Urinary bladder (tissue), 4 donors: ENCODE measurements at places on chromosomes 2 and 18. TPM values are rescaled to one million over a fixed set of nuclear protein-coding genes. Genes with fewer than 3 reads are reported as not detected.

- DNase-seq: no peak
Measured at GRCh38 chr2:73728711-73729110, 8.4 kb downstream of the TPRKB start.

DNA sequence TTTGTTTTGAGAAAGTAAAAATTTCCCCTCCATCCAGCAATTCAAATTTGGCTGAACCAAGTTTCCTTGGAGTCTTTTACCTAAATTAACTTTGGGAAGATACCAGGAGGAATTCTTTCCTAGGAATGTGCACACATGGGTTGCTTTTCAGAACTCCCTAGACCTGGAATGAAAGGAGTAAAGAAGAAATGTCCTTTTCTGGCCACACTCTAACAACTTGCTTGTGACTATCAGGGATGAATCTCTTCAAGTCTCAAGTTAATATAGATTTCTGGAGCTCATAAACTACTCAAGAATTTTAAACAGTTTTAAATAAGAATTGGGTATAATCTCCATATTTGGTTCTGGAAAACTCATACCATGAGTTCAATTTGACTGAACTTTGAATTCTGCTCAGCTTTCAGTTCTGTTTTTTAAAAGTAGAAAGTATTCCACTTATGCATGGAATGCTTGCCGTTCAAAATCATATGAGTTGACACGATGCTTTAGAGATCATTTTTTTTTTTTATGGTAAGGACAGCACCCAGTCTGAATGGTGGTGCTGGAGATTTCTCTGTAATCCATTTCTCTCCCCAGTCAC lies 7.7 kb downstream of the RASGRP3 start:
- no peak for DNase-seq

DNA sequence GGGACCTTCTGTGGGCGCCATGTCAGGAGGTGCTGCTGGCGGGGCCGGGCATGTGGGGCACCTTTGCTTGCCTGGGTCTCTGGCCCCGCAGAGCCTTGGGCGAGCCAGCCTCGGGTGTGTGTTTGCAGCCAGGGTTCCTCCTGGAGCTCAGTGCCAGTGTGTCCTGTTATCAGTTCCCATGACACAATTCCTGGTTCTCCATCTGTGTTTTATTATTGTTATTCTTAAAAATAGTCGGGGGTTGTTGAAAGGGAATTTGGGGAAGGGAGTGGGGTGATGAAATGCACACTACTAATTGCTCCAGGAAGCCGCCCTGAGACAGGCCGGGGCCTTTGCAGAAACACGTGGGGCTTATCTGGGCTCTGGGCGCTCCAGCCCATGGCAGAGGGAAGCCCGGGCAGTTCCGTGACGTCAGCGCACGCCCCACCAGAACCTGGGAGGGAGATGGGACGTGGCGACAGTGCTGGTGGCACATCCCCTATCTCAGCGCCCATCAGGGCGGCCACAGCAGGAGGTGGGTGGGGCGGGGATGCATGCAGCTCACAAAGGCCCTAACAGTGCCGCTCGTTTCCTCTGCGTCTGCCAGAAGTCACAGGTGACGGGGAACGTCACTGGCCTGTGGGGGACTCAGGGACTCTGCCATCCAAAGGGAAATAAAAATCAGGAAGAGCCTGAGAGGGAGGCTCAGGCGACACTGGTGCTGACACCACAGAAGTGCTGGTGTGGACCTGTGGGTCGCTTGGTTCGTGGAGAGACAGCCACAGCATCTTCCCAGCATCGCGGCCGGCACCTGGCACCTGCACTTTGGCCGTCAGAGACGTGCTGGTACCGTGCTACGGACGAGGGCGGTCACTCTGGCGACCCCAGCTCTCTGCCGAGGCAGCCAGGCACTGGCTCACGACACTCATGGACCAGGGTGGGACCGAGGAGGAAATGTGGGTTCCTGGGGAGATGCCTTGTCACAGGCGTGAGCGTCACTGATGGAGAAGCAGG lies 131.0 kb downstream of the NFATC1 start:
- no peak for DNase-seq

- no peak for DNase-seq
Measured at GRCh38 chr2:167721593-167721992, 525.8 kb downstream of the STK39 start.

- DNase-seq: no peak
Measured at GRCh38 chr18:6917072-6917471, 187.6 kb downstream of the ARHGAP28 start.

- no peak for DNase-seq
Measured at GRCh38 chr2:9052821-9053533, 49.5 kb upstream of the MBOAT2 start.

GRCh38 chr2:151381266-151381665 lies 23.9 kb downstream of the TNFAIP6 start:
- DNase-seq: no peak

The FSIP2 gene
- total RNA-seq: 13.9 TPM

DNA sequence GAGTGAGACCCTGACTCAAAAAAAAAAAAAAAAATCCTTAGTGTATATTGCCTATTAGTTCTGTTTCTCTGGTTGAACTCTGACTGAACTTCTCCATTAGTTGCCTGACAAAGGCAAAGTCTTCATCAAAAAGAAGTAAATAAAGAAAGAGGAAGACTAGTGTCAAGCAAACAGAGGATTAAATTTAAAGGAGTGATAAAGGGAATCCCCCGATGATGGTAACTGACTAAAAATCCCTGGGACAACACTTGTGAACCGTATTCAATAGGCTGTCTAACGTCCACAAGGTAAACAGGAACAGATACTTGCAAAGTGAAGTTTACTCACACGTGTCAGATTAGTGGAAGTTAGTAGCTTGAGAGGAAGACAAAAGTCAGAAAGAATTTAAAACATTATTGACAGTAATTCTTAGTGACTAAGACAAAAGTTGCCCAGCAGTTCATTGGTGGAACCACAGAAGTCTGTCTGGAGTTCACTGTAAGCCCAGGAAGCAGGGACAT lies 26.2 kb upstream of the SPOPL start:
- DNase-seq: no peak
